ENCODE measurements at places on chromosomes 11 and 22.

- no peak for DNase-seq
Observed at GRCh38 chr11:130034236-130034635, 31.6 kb upstream of the PRDM10 start.

- DNase-seq = no peak
Observed at GRCh38 chr11:31959716-31960115, 131.2 kb upstream of the RCN1 start.

GRCh38 chr11:128579798-128580504 is 7.4 kb downstream of the ETS1 start:
- DNase-seq = no peak

DNA sequence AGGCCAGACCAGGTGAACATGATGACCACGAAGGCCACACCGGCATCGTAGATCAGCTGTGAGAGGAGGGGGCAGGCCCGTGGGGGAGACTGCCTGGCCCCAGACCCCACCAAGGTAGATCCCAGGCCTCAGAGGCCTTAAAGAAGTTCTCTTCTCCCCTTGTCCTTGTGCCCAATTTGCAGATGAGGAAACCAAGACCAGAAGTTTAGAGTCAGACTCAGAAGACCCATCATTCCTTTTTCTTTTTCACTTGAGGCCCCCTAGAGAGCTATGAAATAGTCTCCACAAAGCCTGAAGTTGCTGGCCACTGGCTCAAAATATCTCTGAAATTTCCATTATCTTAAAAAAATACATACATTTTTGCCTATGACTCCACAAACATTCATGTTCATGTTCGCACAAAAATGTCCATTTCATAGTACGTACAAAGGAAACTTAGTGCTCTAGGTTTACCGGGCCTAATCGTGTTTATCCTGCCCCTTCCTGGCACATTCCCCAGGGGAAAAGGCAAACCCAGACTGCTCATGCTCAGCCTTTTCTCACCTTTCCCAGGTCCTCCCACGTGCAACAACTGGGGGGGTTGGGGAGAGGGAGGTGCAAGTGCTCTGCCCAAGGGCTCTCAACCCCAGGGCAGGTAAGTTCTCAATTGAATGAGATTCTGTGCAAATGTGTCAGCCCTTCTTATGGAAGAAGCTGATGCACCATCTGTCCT is 19.2 kb downstream of the SLC43A1 start:
- no peak for DNase-seq

- DNase-seq = no peak
Observed at GRCh38 chr11:6556139-6556949, 47.1 kb downstream of the RRP8 start.

- no peak for DNase-seq
Observed at GRCh38 chr11:76169473-76169896, 36.8 kb downstream of the WNT11 start.

DNA sequence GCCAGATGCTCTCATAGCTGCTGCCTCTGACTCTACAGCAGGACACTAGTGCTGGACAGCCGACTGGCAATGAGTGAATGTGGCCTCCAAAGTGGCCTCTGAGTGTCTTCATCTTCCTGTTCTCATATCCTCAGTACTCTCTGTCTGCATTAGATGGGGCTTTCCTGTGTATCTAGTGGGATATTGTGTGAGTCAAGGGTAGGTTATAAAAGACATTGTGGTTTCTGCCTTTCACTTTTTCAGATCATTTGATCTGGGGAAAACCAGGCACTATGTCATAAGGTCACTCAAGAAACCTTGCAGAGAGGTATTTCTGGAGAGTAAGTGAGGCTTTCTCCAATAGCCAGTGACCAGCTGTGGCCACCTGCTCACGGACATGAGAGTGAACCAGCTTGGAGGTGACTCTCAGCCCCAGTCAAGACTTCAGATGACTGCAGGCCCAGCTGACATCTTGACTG is 333.6 kb upstream of the NCAM1 start:
- DNase-seq = no peak

DNA sequence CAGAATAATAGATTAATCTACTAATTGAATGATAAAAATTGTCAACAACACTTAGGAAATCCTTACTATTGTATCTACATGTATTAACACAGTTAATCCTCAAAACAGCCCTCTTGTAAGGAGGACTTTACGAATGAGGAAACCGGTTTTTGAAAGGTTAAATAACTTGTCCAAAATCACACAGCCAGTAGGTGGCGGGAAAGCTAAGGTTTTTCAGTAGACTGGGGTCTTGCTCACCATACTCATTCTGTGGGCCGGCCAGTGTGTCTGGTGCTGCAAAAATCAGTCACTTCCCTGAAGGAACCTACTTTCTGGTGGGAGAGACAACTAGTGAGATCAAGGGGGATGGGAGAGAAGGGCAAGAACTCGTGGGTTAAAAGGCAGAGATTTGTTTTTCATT is 3.8 kb downstream of the DCPS start:
- peak; percentile 15 for DNase-seq

- peak; percentile 39 for DNase-seq
Observed at GRCh38 chr11:16893456-16894066, 120.7 kb downstream of the PLEKHA7 start.

GRCh38 chr11:128086794-128087193 is 500.6 kb downstream of the ETS1 start:
- DNase-seq = no peak

GRCh38 chr22:23169043-23169406 is 11.3 kb upstream of the BCR start:
- DNase-seq = no peak

GRCh38 chr22:46842606-46843005 is 80.2 kb downstream of the TBC1D22A start:
- DNase-seq = no peak

DNA sequence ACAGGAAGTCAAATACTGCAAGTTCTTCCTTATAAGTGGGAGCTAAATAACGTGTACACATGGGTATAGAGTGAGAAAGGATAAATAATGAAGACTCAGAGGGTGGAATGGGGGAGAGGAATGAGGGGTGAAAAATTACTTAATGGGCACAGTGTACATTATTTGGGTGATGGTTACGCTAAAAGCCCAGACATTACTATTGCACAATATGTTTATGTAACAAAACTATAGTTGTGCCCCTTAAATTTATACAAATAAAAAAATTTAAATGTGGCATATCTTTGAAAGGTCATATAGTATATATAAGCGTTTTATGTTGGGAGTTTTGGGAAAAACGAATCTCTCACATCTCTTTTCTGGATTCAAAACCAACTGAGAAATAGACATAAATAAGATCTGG is 96.1 kb downstream of the KIF18A start:
- DNase-seq = no peak

GRCh38 chr11:117417342-117417741 is 89.7 kb downstream of the CEP164 start:
- DNase-seq = no peak
